Hair follicle dermal papilla cell (primary cell): ENCODE measurements at places on chromosomes 16 and 17. TPM values are rescaled to one million over a fixed set of nuclear protein-coding genes. Genes with fewer than 3 reads are reported as not detected.

Gene MED9
- total RNA-seq: 14.4 and 14.5 TPM in 2 replicates

Gene MYH2
- not detected in 2 replicates for total RNA-seq

Gene TP53TG3D
- 0.49 and 1.2 TPM in 2 replicates for total RNA-seq

Gene CCDC137
- total RNA-seq: 4.9 and 6.8 TPM in 2 replicates

Gene CCR7
- total RNA-seq: not detected in 2 replicates

Gene USP6
- not detected in 2 replicates for total RNA-seq

Gene SPNS2
- total RNA-seq: 0.16 TPM in 1 of 2 replicates, not detected in the other

Gene CHP2
- not detected in 2 replicates for total RNA-seq

Gene SOST
- 0.16 TPM in 1 of 2 replicates, not detected in the other for total RNA-seq

Gene SPDYE4
- not detected in 2 replicates for total RNA-seq

Gene FAM171A2
- 3.6 and 4.4 TPM in 2 replicates for total RNA-seq

Gene TMEM204
- 20.3 and 32.8 TPM in 2 replicates for total RNA-seq

Gene CTRB1
- total RNA-seq: not detected in 2 replicates

Gene KRT32
- total RNA-seq: not detected in 2 replicates

Gene HSD17B2
- total RNA-seq: 1.5 and 2.4 TPM in 2 replicates

Gene CD300A
- not detected in 2 replicates for total RNA-seq

Gene PRSS36
- 2.1 TPM in 1 of 2 replicates, not detected in the other for total RNA-seq

Gene KRTAP2-1
- not detected in 2 replicates for total RNA-seq

Gene NOS2
- total RNA-seq: not detected in 2 replicates

Gene TTYH2
- total RNA-seq: 3.9 and 7.5 TPM in 2 replicates

Gene VAC14
- 43.5 and 45.2 TPM in 2 replicates for total RNA-seq

Gene CEP112
- 10.3 and 10.5 TPM in 2 replicates for total RNA-seq

Gene GNAO1
- 0.12 and 0.32 TPM in 2 replicates for total RNA-seq

Gene SLFN14
- total RNA-seq: not detected in 2 replicates

Gene TMED6
- not detected in 2 replicates for total RNA-seq

Gene GPR179
- total RNA-seq: not detected in 2 replicates

Gene WSCD1
- under 0.01 TPM in 1 of 2 replicates, not detected in the other for total RNA-seq

Gene KRTAP1-4
- total RNA-seq: not detected in 2 replicates

Gene NXN
- total RNA-seq: 120 and 124 TPM in 2 replicates

Gene TMEM114
- 0.24 TPM in 1 of 2 replicates, not detected in the other for total RNA-seq

Gene PRSS33
- not detected in 2 replicates for total RNA-seq

Gene PAFAH1B1
- total RNA-seq: 97.8 and 129 TPM in 2 replicates

Gene CCL17
- not detected in 2 replicates for total RNA-seq

Gene AARSD1
- 15.3 and 16.4 TPM in 2 replicates for total RNA-seq

Gene NME4
- total RNA-seq: 122 and 127 TPM in 2 replicates

Gene TMEM100
- total RNA-seq: 1.3 and 2.3 TPM in 2 replicates

Gene PSMD11
- 79.2 and 80.9 TPM in 2 replicates for total RNA-seq

Gene ABCC6
- 2.2 and 3.6 TPM in 2 replicates for total RNA-seq

Gene TPSD1
- total RNA-seq: not detected in 2 replicates

Gene AANAT
- not detected in 2 replicates for total RNA-seq

Gene GRB7
- total RNA-seq: 0.16 TPM in 1 of 2 replicates, not detected in the other

Gene DNASE1L2
- total RNA-seq: 0.85 and 0.97 TPM in 2 replicates
